ENCODE measurements at places on chromosomes 6 and 20.

DNA sequence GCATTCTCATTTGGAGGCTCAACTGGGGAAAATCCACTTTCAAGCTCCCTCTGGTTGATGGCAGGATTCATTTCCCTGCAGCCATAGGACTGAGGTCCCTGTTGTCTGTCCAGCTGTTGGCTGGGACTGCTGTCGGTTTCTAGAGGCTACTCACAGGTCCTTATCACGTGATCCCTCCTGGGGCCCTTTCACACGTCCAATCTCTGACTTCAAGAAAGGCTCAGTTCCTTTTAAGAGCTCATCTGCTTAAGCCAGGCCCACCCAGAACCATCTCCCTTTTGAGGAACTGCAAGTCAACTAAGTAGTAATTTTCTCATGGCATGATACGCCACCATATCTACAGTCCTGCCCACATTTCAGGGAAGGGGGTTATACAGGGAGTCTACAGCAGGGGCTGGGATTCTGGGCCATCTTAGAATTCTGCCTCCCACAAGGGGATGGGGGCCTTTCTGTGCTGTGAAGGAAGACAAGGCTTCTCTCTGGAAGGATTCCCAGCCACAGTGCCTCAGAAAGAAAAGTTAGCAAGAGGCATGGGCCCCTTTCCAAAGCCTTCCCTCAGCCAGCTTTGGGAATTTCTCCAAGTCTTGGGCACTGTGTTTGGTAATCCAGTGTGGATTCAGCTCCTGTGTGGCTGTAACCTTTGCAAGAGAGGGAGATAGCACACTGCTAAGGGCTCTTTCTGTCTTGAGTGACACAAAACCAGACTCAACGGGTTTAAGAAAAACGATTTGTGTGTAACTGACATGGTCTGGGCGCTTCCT, 66.4 kb downstream of the CTCFL start:
- DNase-seq = no peak

- no peak for DNase-seq
These were observed 176.9 kb downstream of the UTRN start for GRCh38 chr6:144462058-144462457.

DNA sequence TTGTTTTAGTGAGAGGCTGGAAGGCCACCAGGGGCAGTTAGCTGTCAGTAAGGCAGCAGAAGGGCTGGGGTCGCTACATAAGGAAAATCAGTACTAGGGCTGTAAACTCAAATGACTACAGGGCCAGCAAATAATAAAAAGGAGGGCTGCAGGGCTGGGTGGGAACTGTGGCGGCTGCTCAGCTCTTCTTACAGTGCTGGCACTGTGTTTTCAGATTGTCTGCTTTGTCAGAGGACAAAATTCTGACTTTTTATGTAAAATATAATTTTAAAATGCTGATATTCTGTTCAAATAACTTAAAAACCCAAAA, 23.2 kb downstream of the HLA-A start:
- DNase-seq = no peak

DNA sequence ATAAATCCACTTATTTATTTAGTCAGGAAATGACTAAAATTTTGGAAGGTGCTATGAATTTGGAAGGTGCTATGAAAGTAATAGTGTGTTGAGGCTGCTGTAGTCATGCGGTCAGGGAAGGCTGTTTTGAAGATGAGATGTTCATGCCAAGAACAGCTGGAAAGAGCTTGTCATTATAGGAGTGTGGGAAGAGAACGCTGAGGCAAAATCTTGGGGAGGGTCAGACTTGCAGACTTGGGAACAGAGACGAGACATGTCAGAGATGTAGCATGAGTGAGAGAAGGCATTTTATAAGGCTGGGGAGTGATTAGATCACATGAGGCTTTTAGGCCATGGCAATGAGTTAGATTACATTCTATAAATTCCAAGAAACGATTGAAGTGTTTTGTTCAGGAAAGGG, 124.0 kb upstream of the B3GAT2 start:
- DNase-seq = no peak

- DNase-seq = no peak
These were observed 65.2 kb upstream of the TXNDC5 start for GRCh38 chr6:7975764-7976146.

- no peak for DNase-seq
These were observed 66.4 kb downstream of the TRERF1 start for GRCh38 chr6:42385339-42385738.

DNA sequence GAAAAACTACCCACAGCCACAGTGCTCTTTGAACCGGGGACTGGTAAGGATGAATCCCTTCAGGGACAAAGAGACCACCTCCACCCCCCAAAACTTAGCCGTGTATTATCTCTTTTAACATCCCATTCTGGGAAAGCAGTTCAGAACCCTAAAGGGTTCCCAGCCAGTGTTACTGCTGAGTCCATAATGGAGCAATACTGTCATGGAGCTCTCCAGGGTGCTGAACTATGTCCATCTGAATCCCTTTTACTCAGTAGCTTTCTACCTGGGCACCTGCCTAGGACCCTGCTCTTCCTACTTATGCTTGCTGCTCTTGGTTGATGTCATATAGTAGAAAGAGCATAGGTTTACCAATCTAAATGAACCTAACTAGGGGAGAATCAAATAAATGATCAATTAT, 22.3 kb upstream of the SAYSD1 start:
- no peak for DNase-seq

Measured in NCI-H1105 treated with DMSO at 0.1 percent for 48 hours (cell line).